GM19239 (cell line): ENCODE measurements at places on chromosomes 5 and 9.
A peak's percentile ranks its signal among the peaks of the same experiment; 100 is the strongest.

DNA sequence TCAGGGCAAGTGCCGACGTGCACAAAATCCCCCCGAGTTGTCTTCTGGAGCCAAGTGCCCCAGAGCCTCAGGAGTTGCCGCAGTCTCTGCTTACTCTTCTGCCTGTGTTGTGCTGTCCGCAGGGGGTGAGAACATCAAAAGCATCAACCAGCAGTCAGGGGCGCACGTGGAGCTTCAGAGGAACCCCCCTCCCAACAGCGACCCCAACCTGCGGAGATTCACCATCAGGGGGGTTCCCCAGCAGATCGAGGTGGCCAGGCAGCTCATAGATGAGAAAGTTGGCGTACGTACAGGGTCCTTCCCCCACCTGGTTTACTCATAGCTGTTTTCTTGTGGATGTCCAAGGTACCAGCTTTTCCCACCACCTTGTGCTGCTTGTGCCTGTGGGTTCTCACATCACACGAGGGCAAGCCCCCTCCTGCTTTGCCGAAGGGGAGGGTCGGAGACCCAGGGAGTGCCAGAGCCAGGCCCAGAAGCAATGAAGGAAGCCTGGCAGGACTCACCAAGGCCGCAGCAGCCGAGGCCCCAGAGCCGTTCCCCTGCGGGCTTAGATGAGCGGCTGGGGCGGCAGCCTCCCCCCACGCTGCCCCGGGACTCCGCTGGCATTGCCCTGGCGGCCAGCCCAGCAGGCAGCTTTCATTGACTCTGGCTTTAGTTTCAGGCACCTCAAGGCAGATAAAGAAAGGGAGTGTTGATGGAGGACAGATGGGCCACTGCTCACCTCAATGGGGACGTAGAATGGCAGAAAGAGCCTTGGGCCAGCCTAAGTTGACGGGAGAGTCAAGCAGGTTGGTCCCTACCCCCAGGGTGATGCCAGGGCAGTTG is 33.7 kb upstream of the PRDM12 start:
- DNase-seq, result no peak

DNA sequence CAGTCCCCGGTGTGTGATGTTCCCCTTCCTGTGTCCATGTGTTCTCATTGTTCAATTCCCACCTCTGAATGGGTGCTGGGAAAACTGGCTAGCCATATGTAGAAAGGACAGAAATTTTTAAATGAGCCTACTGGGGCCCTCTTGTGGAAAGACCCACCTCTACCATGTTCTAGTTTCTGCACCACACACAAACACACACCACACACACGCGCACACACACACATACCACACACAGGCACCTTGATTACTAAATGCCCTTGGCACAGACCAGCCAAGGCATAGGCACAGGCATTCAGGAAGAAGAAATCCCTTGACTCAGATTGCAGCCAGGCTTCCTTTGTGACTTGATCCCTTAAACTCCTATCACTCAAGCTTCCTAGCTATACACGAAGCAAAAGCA is 60.5 kb downstream of the SIL1 start:
- DNase-seq, result no peak

GRCh38 chr5:135238622-135239452 is 160.2 kb downstream of the MACROH2A1 start:
- DNase-seq, result no peak

GRCh38 chr9:94645901-94646300 is 6.6 kb upstream of the FBP1 start:
- no peak for DNase-seq

DNA sequence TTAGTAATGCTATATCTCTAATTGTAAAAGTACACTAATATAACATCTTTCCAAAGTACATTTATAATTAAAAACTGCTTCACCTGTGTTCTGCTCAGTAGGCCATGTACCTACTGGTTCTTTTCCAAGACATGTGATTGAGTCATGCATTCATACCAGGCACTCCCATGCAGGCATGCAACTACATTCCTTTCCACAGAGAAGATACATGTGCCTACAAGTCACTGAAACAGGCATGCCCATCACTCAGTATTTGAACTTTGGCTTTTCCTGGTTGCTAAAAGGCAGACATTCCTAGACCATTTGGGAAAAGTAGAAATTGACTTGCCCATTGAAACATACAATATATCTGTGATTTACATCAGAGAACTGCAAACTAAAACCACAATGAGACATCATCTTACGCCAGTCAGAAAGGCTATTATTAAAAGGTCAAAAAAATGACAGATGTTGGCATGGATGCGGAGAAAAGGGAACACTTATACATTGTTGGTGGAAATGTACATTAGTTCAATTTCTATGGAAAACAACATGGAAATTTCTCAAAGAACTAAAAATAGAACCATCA is 148.3 kb upstream of the MOCS2 start:
- DNase-seq, result no peak

- no peak for DNase-seq
These were observed 9.5 kb downstream of the LPCAT1 start for GRCh38 chr5:1514027-1514818.

GRCh38 chr9:105639936-105640335 is 22.3 kb upstream of the TAL2 start:
- DNase-seq, result no peak

- no peak for DNase-seq
These were observed 33.4 kb upstream of the ARAP3 start for GRCh38 chr5:141715346-141715905.

DNA sequence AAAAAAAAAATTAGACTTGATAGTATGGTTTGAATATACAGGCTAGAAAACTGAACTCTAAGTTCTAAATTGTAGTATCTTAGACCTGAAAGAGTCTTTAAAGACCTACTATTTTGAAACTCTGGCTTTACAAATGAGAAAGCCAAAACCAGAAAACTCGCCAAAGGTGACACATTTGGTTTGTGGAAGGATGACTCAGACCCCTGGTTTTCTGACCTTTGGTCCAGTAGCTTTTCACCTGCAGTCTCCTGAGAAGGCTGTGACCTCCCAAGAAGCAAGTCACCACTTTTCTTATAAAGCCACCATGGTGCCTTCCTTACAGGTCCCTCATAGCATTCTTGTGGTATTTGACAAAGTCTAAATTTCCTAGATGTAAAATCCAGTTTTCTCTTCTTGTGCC is 102.1 kb upstream of the CEP78 start:
- DNase-seq, result no peak

- peak; percentile 57 for DNase-seq
These were observed 9.2 kb downstream of the ENC1 start for GRCh38 chr5:74631081-74631953.
